Stimulated activated CD4-positive, alpha-beta T cell treated with anti-CD3 and anti-CD28 coated beads, Interleukin-2, amount 100 ng/mL, for 48 hours (primary cell): ENCODE measurements at places on chromosomes 6 and 20.

DNA sequence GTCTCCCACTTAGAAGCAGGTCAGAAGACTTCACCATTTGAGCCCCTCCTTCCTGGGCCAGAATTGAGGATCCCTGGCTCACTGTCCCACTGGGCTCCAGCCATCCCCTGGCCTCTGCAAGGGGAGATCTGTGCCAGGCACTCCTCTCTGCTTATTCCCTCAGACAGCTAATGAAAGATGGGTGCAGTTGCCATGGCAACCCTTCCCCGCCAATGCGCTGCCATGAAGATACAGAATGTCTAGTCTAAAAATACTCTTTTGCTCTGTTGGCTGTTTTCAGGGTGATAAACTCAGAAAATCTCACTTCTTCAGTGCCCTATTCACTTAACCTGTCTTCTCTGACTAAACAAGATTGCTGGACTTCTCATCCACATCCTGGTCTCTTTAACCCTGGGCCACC lies 13.6 kb upstream of the TTLL2 start:
- no peak for DNase-seq

GRCh38 chr6:15313367-15313766 lies 67.5 kb downstream of the JARID2 start:
- no peak for DNase-seq

DNA sequence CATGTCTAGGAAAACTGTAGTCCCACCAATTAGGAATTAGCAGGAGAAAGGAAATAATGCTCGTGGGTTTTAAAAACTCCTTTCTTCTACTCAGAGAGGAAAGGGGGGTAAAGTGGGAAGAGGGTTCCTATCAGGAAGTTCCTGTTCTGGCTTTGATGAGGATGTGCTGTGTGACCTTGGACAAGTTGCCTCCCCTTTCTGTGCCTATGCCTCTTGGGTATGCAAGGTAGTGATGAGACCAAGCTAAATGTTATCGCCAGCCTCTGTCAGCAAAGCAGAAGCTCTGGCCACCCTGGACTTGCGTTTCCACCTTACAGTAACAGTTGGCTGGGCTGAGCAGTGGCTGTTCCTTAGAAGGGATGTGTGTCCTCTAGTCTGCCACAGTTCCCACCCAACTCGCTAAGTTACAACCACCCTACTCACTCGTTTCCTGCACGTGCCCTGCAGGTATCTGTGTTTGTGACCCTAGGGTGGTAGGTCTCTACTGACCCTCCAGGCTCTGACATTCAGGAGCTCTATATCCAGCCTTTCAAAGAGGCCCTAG lies 110.0 kb downstream of the PREX1 start:
- no peak for DNase-seq

- DNase-seq, result no peak
Observed at GRCh38 chr6:11067348-11067747, 23.2 kb upstream of the ELOVL2 start.

DNA sequence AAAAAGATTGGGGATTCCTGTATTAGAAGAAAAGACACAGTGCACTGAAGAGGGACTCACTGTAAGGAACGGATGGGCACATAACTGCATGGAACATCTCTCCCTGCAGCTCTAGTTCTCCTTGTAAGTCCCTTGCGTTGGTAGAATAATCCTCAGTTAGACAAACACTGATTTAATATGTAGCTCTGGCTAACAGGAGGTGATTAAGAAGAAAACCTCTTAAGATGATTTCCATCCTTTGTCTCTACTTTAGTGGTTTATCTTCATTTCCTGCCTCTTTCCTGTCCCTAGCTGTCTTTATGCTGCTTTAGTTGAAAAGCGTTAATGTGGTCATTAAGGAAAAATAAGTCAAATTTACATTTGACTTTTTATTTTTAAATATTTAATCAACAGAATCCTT lies 86.6 kb downstream of the SLC16A10 start:
- no peak for DNase-seq

GRCh38 chr20:48601798-48602197 lies 226.0 kb downstream of the PREX1 start:
- no peak for DNase-seq

- no peak for DNase-seq
Observed at GRCh38 chr6:63795826-63796225, 160.2 kb downstream of the PHF3 start.

- DNase-seq, result peak; percentile 89
Observed at GRCh38 chr20:1965520-1966351, 28.1 kb downstream of the PDYN start.

- peak; percentile 55 for DNase-seq
Observed at GRCh38 chr6:169723200-169723909, 945 bp downstream of the PHF10 start.

GRCh38 chr6:131053546-131054240 lies 9.4 kb downstream of the EPB41L2 start:
- no peak for DNase-seq

DNA sequence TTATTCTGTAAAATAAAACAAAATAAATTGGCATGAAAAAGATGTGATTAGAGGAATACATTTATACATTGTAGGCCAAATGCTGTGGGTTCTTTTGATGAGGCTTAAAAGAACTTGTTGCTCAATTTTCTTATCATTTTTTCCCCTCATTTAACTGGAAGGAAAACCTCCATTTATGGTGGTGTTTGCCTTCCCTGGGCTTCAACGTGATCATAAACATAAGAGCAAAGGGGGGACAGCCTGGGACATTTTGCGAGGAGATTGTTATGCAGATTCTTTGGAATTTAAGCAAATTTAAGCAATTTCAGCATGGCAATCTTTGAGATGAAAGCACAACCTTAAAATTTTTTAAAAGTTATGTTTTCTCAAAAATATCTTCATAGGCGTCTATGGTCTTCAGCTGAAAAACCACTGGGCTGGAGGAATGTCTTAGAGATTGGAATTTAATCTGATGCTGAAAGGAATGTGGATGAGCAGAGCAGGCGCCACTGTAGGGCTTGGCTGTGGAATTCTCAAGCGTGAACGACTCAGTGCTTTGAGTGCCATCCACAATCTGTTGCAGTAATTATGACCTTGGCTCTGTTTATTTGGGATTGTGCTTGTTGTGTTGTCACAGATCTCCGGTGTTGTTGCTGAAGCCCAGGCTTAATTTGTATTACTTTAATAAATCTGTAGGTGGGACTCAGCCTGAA lies 149.4 kb upstream of the MLIP start:
- no peak for DNase-seq

GRCh38 chr20:35490736-35491181 lies 35.4 kb downstream of the CEP250 start:
- peak; percentile 34 for DNase-seq

GRCh38 chr6:1605004-1605892 lies 4.5 kb upstream of the FOXC1 start:
- no peak for DNase-seq

- DNase-seq, result no peak
Observed at GRCh38 chr6:145277358-145278086, 457.8 kb downstream of the EPM2A start.

DNA sequence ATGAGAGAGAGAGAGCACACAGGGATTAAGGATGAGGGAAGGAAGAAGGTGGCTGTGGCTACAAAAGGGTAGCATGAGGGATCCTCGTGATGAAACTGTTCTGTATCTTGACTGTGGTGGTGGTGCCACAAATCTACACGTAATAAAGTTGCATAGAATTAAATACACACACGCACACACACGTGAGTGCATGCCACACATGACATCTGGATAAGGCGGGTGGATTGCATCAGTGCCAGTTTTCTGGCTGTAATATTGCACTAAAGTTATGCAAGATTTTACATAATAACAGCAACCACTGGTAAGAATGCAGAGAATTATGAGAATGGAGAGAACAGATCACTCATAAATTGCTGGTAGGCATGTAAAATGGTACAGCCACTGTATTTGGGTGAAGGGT lies 16.9 kb upstream of the STK35 start:
- no peak for DNase-seq

GRCh38 chr6:67759001-67759400 lies 876.1 kb upstream of the ADGRB3 start:
- DNase-seq, result no peak

- no peak for DNase-seq
Observed at GRCh38 chr6:158459726-158460125, 100.2 kb upstream of the TMEM181 start.

- no peak for DNase-seq
Observed at GRCh38 chr6:21111093-21111725, 482.3 kb upstream of the SOX4 start.
